ENCODE measurements at places on chromosomes 3 and 15. TPM values are rescaled to one million over a fixed set of nuclear protein-coding genes. Genes with fewer than 3 reads are reported as not detected.

The SEC22A gene
- total RNA-seq, result 34.8 TPM

The KNG1 gene
- not detected for total RNA-seq

The TRPC1 gene
- total RNA-seq, result 2.5 TPM

The RETNLB gene
- total RNA-seq, result not detected

The COMMD2 gene
- total RNA-seq, result 22.0 TPM

The PLA2G4D gene
- not detected for total RNA-seq

The TGM5 gene
- 0.92 TPM for total RNA-seq

The TMEM115 gene
- total RNA-seq, result 56.9 TPM

The RGMA gene
- 6.6 TPM for total RNA-seq

The LARP6 gene
- 6.0 TPM for total RNA-seq

The C3orf49 gene
- not detected for total RNA-seq

The GRK7 gene
- total RNA-seq, result 0.07 TPM

The SIDT1 gene
- total RNA-seq, result 1.4 TPM

The PLSCR4 gene
- total RNA-seq, result not detected

The ANKDD1A gene
- total RNA-seq, result 1.4 TPM

The FGD5 gene
- 0.28 TPM for total RNA-seq

The WWTR1 gene
- 35.9 TPM for total RNA-seq

The SPINT1 gene
- total RNA-seq, result 346 TPM

The TLR9 gene
- total RNA-seq, result 0.07 TPM

The C3orf18 gene
- total RNA-seq, result 1.9 TPM

The SH2D7 gene
- total RNA-seq, result not detected

The GMNC gene
- 0.07 TPM for total RNA-seq

The SNTN gene
- not detected for total RNA-seq

The HGD gene
- total RNA-seq, result 0.05 TPM

The TKT gene
- 737 TPM for total RNA-seq

The IMPG2 gene
- total RNA-seq, result 0.05 TPM

The GOLGA8Q gene
- not detected for total RNA-seq

The CLDN18 gene
- total RNA-seq, result not detected

The GP9 gene
- total RNA-seq, result not detected

The CA12 gene
- 113 TPM for total RNA-seq

The EOMES gene
- total RNA-seq, result not detected

The QARS1 gene
- 298 TPM for total RNA-seq

The CCDC71 gene
- 42.0 TPM for total RNA-seq

The SPTBN5 gene
- total RNA-seq, result 0.49 TPM

The CLDN11 gene
- total RNA-seq, result 3.0 TPM

The TMEM207 gene
- not detected for total RNA-seq

The ITGA11 gene
- total RNA-seq, result 0.92 TPM

The KLHL6 gene
- 0.07 TPM for total RNA-seq

The ATP13A5 gene
- 0.49 TPM for total RNA-seq

The RTP3 gene
- total RNA-seq, result not detected

The HEG1 gene
- 13.1 TPM for total RNA-seq

The ZPLD1 gene
- 0.28 TPM for total RNA-seq

The PRSS50 gene
- not detected for total RNA-seq

The PRICKLE2 gene
- 9.2 TPM for total RNA-seq

The RARB gene
- total RNA-seq, result 1.9 TPM

The ADCY5 gene
- not detected for total RNA-seq

The CKMT1A gene
- 195 TPM for total RNA-seq

The EPHB1 gene
- not detected for total RNA-seq

The SLC9C1 gene
- total RNA-seq, result not detected

The CILP gene
- total RNA-seq, result 0.28 TPM

The CEP70 gene
- 10.6 TPM for total RNA-seq

The NR2E3 gene
- not detected for total RNA-seq
